Spinal cord (tissue), 10 donors: ENCODE measurements at places on chromosomes 6 and 20. TPM values are rescaled to one million over a fixed set of nuclear protein-coding genes. Genes with fewer than 3 reads are reported as not detected.
A peak's percentile ranks its signal among the peaks of the same experiment; 100 is the strongest.

The MTCH1 gene
- 195 TPM for total RNA-seq

The ZC2HC1B gene
- 0.17 TPM for total RNA-seq

The GNL1 gene
- total RNA-seq: 40.3 TPM

The SLC17A3 gene
- not detected for total RNA-seq

The FAM209A gene
- not detected for total RNA-seq

The DEF6 gene
- 6.2 TPM for total RNA-seq

The LY6G6F gene
- total RNA-seq: not detected

The INSM1 gene
- 0.50 TPM for total RNA-seq

The CRIP3 gene
- 8.4 TPM for total RNA-seq

The CNBD2 gene
- total RNA-seq: 9.8 TPM

The VGLL2 gene
- 0.11 TPM for total RNA-seq

The LAMP5 gene
- total RNA-seq: 66.8 TPM

The TENT5A gene
- total RNA-seq: 25.2 TPM

DNA sequence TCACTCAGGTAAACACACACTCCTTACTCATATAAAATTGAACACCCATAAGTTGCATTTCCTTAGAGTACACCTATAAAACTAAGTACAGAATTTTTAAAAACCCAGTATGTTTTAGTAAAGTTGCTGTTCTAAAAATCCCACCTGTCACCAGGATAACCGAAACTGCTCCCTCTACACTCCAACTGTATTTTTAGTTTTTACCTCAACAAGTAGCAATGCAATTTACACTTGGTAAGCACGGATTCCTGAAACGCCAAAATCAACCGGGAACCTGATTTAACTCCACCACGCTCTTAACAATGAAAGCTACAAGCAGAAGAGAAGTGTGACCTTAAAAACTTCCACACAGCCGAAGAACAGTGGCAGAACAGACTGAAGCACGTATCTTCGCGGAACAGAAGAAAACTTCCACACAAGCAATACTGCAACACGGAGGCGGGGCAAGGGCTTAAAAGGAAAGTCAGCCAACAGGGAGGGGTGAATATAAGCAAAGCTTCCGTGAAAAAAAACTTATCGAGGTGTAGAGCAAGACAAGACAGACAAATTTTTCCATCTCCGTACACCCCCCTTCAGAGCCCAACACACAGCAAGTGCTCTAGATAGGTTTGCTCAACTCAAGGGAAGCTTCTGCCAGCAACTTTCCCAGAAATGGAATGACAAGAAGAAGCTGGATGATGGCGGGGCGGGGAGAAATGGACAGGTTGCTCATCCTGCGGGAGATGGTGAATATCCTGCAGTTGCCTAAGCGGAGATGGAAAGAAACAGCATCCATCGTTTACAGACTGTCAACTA is 1.4 kb downstream of the STAU1 start:
- DNase-seq: peak; percentile 57

DNA sequence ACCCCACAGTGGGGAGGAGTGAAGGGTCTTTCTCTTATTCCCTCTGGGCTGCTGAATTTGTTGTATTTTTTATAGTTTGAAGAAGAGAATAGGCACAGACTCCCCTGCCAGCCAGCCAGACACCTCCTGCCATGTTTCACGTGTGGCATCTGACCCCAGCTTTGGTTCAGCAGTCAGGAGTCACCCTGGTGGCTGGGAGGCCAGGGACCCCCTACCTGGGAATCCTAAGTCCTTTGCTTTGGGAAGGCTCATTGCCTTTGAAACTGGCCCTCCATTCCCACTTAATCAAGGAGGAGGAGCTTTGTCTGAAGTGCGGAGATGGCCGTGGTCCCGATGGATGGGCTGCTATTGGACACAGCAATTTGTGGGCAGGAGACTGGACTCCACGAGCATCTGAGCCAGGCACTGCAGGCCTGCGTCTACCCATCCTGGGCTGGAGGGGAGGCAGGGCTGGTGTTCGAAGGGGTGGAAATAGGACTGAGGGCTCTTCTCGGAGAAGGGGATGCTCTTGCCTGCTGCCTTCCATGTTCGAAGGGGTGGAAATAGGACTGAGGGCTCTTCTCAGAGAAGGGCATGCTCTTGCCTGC is 196.1 kb downstream of the DLL1 start:
- no peak for DNase-seq

- no peak for DNase-seq
Measured at GRCh38 chr6:167757821-167758220, 68.9 kb upstream of the AFDN start.

DNA sequence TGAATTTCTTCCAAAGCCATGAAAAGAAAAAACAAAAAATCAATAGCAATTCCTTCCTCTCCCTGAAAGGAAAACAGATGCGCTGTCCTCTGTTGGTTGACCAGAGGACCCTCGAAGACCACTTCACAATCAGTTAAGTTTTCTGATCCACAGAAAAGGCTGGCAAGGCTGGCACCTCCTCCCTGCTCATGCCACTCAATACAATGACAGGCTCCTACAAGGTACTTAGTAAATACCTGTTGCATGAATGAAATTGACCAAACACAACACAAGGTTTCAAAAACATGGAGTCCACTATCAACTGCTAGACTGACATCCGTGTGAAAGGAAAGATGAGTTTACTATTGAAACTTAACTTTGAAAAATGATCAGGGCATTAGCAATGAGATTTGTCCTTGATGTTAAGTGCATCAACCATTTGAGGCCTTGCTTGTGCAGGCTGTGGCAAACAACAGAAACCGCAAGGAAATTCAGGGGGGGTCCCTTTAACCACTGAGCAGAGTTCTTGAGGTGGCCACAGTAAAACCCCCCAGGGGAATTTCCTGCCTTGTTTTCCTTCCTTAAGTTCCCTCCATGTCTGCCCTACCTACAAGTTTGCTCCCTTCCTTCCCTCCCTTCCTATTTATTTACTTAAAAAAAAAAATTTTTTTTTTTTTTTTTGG is 27.9 kb upstream of the RTF2 start:
- no peak for DNase-seq

GRCh38 chr6:121319112-121319553 is 15.1 kb downstream of the TBC1D32 start:
- DNase-seq: peak; percentile 9

DNA sequence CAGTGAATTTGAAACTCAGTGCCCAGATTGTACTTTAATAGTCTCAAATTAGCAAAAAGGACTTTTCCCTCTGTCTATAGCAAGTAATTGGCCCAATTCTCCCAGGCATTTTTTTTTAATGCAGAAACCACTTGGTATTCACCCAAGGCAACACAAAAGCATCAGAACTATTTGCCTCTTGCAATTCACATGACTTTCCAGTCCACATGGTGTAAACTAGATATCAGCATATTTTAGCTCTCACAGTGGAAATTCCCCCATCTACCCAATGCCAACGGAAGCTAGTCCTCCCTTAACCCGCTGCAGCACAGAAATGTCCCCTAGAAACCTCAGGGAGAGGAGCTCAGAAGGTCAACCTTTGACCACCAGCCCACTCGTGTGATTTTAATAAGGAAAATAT is 103.4 kb upstream of the CDYL start:
- DNase-seq: no peak

- no peak for DNase-seq
Measured at GRCh38 chr6:20038410-20039204, 173.7 kb downstream of the MBOAT1 start.

- no peak for DNase-seq
Measured at GRCh38 chr20:35299780-35300179, 7.6 kb upstream of the FAM83C start.

DNA sequence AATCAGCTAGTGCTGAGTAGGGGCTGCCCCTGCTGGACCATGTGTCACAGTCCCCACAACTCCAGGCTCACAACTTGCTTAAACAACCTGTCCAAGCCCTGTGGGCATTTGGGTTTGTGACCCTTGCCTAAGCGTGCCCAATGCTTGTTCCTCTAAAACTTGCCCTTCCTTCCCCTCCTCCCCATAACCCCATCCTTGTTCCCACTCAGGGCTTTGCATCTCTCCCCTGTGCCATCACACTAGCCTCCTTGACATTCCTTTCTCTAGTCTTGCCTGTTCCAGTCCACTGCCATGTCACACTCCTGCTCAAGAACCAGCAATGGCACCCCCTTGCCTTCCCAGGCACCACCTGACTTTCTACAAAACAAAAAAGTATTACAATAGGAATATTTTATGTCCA is 2.3 kb upstream of the DLGAP4 start:
- DNase-seq: no peak

- no peak for DNase-seq
Measured at GRCh38 chr6:158630938-158631616, 13.5 kb downstream of the DYNLT1 start.

DNA sequence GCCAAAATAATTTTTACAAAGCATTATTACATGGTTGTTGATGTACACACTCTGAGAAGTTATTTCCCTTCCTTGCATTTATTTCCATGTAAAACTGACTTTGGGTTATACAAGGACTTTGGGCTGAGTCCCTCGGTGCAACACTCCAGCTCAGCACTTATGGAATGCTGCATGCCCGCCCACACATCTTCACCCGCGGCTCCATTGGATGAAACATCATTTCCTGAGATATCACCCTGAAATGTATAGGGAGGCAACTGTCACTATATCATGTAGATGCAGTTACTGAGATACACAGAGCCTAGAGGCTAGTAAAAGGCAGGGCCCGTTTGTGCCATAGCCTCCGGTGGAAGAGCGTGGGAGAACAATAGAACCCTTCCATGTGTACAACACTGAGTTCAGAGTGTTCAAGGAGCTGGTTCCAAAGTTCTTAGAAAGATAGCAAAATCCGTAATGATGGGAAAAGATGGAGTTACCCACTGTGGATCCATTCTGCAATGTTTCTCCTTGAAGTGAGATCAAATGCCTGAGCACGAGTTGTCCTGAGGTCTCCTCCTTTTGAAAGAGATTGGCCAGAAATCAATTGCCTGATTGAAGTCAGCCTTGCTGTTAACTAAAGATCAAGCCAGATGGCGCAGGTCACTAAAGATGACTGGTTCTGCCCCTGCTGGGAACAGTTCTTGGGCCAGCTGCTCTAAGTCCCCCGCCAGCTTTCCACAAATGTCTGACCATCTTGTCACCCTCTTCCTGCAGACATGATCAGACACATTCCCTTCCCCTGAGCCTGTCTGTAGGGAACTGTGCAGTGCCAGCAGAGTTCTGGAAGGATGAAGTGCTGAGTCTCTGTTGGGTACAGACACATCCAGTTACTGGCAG is 100.9 kb upstream of the IYD start:
- no peak for DNase-seq

- DNase-seq: no peak
Measured at GRCh38 chr6:50849796-50850180, 31.1 kb downstream of the TFAP2B start.

GRCh38 chr6:11679099-11679498 is 99.5 kb downstream of the ADTRP start:
- no peak for DNase-seq

- DNase-seq: no peak
Measured at GRCh38 chr6:16367571-16367970, 129.2 kb downstream of the GMPR start.

- DNase-seq: no peak
Measured at GRCh38 chr6:151059612-151060095, 180.1 kb upstream of the AKAP12 start.

- DNase-seq: no peak
Measured at GRCh38 chr6:154569156-154569862, 58.8 kb upstream of the CNKSR3 start.

- no peak for DNase-seq
Measured at GRCh38 chr6:24911796-24912382, 23.9 kb downstream of the RIPOR2 start.

GRCh38 chr6:90224196-90224595 is 72.4 kb downstream of the BACH2 start:
- no peak for DNase-seq

- DNase-seq: no peak
Measured at GRCh38 chr6:56050530-56051201, 175.3 kb upstream of the BMP5 start.

DNA sequence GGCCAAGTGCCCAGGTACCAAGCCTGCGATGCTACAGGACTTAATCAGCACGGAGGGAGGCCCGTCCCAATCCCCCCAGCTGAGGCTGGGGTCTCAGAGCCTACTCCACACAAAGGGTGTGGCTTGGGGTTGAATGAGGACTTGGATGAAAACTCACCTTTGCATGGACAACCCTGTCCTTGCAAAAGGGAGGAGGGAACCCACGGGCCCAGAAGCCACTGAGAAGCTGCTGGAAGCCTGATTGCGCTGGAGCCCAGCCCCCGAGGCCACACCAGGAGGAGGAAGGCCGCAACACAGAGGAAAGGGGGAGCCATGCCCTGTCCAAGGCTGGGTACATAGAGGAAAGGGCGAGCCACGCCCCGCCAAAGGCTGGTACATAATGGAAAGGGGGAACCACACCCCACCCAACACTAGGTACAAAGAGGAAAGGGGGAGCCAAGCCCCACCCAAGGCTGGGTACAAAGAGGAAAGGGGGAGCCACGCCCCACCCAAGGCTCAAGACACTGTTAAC is 158.8 kb downstream of the DLL1 start:
- DNase-seq: no peak

GRCh38 chr20:41304002-41304401 is 13.5 kb downstream of the ZHX3 start:
- DNase-seq: no peak

DNA sequence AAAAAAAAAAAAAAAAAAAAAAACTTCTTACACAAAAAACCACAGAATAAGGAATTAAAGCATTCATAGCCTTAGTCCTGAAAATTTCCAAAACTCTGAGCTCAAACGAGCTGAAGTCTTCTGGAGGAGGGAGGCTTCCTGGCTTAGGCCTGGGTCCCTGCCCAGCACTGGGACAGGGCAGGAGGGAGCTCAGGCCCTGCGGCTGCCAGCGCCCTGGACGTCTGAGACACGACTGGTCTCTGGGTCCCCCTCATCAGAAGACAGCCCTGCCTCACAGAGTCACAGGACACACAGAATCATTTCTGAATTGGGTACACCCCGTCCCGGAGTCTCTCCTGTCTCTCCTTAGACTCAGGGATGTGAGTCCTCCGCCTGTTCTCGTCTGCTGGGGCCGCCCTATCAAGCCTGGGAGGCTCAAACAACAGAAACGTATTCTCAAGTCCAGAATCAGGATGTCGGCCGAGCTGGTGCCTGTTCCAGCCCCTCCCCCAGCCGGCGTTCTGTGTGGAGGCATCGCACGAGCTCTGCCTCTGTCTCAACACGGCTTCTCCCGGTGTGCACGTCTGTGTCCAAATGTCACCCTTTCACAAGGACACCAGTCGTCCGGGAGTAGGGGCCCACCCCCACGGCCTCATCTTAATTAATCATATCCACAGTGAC is 39.4 kb downstream of the ZBTB46 start:
- no peak for DNase-seq

DNA sequence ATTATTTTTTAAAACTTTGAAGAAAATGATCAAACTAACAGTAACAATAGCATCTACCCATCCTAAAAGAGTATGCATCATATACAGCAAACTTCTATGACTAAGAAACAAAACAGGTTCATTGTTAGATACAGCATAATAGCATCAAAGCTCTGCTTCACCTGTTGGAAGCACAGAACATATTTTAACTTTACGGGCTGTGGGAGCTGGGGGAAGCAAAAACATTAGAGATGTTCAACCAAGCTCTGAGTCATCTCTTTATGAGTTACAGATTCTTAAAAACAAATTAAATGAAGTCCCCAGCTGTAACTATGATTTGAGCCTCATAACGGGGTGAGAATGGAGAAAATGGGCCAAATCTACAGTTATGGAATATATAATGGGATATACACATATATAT is 63.4 kb downstream of the SYNE1 start:
- no peak for DNase-seq

- DNase-seq: no peak
Measured at GRCh38 chr6:154325142-154325541, 31.5 kb downstream of the IPCEF1 start.

GRCh38 chr6:147950623-147950987 is 392.0 kb upstream of the SASH1 start:
- DNase-seq: peak; percentile 25
